ENCODE measurements at places on chromosomes 6 and 20.

- no peak for DNase-seq
Observed at GRCh38 chr6:90472716-90473115, 114.2 kb downstream of the MAP3K7 start.

DNA sequence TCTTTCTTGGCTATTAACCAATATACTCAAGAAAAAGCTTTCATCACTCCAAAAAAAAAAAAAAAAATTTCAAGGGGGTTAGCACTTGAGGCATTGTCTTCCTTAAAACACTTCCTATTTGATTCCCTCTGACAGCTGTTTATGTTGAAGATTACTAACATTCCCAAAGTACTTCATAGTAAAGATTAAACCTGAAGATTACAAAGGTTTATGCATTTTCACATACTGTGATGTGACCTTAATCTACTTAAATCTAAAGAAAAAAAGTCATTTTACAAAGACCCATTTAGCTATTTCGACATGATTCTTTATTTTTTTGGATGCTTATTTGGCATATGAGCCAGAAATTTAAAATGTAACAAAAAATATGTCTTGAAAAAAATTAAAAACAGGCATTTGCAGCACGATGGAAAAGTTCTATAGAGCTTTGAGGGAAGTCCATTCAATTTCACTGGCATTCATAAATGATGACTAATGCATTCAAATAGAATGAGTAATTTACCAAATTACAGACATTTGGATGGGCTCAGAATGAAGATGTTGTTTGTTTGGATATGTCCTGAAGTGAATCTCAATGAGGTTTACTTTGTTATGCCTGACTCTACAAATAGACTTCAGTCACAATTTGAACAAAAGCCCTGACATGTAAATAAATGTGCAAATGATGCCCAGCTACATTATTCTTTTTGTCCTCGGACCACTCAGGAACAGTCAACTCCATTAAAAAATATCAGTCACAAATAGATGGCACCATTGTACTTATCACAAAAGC lies 674.6 kb upstream of the MARCKS start:
- peak; percentile 52 for DNase-seq

- peak; percentile 42 for DNase-seq
Observed at GRCh38 chr6:79466207-79466834, 70.9 kb downstream of the LCA5 start.

DNA sequence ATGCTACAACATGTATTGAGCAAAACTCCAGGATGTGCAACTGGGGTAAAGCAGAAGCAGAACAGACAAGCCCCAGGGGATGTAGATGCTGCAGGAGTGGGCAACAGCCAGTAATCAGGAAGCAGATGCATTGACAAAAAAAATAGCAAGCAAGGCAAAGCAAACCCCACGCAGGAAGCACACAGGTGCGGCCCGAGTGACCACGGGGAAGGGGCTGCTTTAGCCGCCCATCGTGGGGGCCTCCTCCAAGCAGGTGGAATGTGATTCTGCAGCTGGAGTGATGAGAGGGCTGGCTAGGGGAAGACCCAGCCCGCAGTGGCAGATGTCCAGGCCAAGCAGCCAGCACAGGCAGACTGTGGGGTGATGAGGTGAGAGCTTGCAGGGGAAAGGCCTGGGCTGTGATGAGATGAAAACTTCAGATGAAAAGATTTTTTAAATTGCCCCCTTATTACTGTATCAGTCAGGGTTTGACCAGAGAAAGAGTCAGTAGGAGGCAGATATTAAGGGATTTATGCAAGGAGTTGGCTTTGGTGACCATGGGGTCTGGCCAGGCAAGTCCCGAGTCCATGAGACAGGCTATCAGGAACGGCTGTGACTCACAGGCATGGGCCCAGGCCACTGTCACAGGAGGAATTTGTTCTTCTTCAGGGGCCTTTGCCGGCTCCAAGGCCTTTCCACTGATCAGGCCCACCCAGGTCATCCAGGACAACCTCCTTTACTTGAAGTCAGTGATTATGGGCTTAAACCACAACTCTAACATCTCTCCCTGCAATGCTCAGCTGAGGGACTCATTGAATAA lies 207.6 kb downstream of the ANKRD60 start:
- DNase-seq, result no peak

- no peak for DNase-seq
Observed at GRCh38 chr6:157726892-157727628, 96.0 kb upstream of the SNX9 start.

DNA sequence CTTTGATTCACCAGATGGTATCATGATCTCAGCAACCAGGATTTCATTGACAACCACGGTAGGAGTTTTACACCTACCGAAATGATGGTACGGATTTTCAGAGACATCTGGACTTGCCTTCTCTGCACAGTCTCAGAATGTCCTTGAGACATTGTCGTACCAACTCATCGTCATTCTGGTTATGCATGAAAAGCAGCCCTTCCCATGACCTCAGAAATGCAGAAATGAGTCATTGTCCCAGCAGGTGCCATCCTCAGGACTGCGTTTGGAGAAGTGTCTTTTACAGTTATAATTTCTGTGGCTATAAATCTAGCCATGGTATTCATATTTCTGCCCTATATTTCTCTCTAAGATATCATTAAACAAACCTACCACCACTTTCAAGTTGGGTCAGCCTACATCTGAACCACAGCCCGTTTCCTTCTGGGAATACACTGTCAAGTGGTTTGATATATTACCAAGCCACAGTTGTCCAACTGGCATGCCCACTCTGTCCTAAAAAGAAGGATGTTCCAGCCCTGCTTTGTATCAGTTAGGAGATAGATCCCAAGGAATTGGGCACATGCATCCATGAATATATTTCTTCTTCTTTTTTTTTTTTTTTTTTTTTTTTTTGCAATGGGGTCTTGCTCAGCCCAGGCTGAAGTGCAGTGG lies 7.5 kb upstream of the BFSP1 start:
- DNase-seq, result peak; percentile 31

GRCh38 chr6:75267461-75267860 lies 17.1 kb downstream of the TMEM30A start:
- DNase-seq, result no peak

DNA sequence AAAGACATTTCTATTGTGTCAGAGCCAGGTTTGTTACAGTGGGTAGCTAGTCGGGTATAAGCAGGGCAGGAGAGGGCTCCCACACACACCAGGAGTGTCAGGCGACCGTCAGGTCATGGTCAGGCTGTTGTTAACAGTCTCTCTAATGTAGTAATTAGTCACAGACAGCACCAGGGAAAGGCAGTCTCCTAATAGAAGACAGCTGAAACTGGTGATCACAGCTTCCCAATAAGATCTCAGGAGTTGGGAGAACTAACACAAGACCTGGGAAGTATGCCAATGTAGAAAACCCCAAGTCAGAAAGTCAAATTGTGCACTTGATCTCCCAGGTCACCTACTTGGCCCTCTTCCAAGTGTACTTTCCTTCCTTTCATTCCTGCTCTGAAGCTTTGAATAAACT lies 53.0 kb upstream of the GPR6 start:
- no peak for DNase-seq

GRCh38 chr6:43963877-43964658 lies 163.2 kb downstream of the MRPL14 start:
- no peak for DNase-seq

- DNase-seq, result peak; percentile 7
Observed at GRCh38 chr6:65259059-65259458, 448.0 kb downstream of the EYS start.

DNA sequence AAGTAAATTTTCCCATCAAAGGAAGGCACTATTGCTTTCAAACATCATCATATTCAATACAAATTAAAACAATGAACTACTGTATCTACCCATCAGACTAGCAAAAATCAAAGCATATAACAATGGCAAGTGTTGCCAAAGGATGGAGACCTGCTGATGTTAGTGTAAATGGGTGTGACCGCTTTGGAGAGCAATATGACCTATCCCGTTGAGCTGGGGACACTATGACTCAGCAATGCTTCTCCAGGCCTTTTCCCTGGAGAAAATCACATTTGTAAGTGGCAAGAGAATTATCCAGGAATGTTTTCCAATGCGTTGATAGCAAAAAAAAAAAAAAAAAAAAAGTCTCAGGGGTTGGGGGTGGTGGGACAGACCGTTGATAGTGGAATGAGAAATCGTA lies 46.1 kb downstream of the PHACTR3 start:
- no peak for DNase-seq

DNA sequence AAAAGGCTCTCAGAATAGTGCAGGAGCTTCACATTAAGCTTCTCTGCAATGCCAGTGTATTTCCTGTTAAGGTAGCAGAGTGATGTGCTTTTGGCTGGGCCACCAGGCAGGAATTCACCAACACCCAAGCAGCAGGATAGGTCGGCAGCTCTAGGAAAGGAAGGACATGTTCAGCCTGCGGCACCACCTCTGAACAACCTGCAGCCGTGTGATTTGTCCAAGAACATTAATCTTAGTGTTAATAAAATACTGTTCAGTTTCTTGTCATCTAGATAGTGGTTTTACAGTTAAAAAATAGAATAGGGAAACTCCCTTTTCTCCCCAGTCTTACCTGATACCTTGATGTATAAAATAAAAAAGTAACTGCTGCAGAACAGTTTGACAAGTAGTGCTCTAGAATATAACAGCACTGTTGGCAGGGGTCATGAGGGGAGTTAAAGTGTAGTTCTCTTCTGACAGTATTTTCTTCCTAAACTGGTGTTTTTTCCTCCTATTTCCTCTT lies 18.8 kb downstream of the ZNF292 start:
- DNase-seq, result no peak

GRCh38 chr6:170296423-170296745 lies 5.5 kb upstream of the DLL1 start:
- no peak for DNase-seq

- no peak for DNase-seq
Observed at GRCh38 chr6:169230946-169231789, 22.5 kb downstream of the THBS2 start.

DNA sequence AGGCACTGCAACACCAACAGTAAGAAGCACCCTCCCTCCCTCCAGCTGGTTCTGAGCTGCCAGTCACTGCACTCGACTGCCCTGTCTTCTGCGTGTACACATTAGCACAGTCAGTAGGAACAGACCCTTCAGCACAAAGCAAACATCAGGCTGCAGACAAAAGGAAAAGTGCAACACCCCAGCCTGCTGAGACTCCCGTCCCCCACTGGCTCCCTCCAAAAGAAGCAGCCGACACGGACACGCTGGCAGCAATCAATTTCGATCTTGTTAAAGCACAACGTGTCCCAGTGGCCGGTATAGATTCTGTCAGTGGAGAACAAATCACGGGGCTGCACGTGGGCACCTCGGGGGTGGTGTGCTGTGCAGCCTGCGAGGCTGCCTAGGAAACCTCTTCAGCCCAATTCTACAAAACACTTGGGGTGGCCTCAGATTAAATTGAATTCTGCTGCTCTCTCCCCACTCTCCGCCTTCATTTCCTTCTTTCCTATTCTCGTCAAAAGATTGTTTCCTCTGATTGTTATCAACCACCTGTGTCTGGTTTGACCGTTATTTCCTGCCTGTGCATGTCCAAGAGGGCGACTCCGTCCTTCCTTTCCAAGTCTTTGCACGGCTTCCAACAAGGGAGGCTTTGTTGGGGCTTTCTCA lies 38.7 kb downstream of the TRAF3IP2 start:
- DNase-seq, result no peak

DNA sequence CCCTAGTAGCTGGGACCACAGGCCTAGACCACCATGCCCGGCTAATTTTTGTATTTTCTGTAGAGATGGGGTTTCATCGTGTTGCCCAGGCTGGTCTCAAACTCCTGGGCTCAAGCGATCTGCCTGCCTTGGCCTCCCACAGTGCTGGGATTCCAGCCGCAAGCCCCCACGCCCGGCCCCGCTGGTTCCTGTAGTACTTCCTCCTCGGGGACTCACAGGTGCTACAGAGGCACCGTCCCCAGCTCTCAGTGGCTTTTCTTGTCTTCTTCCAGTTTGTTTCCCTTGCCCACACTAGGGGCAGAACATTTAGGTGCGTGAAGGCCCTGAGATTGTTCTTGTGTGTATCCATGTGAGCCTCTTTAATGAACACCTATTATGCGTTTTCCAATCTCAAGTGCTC lies 773 bp upstream of the ZBP1 start:
- DNase-seq, result no peak

GRCh38 chr20:63495741-63496595 lies 2.9 kb downstream of the EEF1A2 start:
- DNase-seq, result peak; percentile 22

DNA sequence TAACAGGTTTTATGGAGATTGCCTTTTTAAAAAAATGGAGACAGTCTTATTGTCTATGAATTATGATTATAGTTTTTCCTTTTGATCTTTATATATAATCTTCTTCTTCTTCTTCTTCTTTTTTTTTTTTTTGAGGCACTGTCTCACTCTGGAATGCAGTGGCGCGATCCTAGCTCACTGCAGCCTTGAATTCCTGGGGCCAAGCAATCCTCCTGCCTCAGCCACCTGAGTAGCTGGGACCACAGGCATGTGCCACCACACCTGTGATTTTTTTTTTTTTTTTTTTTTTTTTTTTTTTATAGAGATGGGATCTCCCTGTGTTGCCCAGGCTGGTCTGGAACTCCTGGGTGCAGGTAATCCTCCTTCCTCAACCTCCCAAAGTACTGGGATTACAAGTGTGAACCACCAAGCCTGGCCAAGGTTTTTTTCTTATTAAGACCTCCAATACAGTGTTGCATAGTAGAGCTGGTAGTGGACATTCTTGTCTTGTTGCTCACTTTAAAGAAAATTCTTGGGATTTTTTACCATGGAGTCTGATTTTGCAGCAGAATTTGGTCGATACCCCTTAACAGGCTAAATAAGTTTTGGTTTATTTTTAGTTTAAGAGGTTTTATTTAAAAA lies 46.5 kb downstream of the STK4 start:
- DNase-seq, result no peak

DNA sequence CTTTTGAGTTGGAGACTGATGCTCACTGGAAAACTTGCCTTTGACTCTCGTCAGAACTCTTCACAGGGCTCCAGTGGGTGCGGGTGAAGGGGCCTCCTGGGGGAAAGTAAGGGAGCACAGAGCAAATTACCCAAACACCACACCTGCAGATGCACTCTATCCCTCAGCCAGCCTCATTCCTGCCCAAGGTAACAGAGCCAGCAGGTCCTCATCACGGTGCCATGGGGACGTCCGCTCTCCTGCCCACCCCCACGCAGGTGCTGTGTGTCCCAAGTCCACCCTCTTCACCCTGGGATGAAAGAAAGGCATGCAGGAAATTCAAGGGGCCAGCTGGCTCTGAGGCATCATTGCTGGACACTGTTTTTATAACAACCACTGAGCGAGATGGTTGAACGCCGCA lies 269.0 kb downstream of the SMOC2 start:
- no peak for DNase-seq

DNA sequence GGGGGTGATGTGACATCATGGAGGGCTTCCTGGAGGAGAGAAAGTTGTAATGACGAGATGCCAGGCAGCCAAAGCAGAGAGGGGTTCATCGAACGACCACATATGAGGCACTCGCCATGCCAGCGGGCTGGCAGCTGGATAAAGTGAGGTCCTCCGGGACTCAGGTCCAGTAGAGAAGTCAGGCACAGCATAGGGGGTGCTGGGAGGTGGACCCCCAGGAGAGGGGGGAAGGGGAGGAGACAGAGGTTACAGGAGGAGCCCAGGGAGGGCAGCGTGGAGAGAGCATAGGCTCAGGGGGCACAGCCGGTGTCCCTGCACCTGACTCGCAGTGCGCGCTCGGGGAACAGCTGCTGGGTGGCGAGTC lies 174.7 kb downstream of the BMP7 start:
- no peak for DNase-seq

All from bronchial epithelial cell (primary cell).